ENCODE measurements at places on chromosomes 4 and X.

DNA sequence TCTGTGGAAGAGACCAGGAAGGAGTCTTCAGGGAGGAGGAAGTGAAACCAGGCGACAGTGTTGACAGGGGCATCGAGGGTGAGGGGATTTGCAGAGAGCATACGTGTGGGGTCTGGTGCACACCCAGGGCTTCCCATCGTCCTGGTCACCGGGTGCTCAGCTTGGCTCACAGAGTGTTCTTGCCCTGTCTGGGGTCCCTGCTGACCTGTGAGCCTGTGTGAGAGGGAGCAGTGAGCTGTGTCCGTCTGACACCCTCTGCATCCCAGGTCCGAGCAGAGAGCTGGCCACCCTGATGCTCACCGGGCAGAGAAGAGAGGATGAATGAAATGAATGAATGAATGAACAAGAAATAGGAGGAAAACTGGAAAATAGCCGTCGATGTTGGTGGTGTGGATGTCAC, 46.5 kb downstream of the CPZ start:
- DNase-seq: no peak

DNA sequence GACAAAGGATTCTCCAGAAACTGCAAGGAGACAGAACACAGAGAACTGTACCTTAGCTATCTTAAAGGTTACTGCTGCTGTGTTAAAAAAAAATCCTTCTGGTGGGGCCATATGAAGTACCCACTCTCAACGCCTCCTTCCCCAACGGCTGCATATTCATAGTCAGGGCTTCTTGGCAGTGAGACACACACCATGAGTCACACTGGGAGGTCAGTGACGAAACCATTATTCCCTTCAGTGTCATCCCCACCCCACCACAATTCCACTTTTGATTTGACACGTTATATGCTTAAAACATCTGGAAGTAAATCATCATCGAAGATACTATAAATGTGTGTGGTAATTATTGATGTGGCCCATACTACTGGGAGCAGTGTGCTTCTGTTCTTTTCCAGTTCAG, 271.5 kb downstream of the LDB2 start:
- no peak for DNase-seq

DNA sequence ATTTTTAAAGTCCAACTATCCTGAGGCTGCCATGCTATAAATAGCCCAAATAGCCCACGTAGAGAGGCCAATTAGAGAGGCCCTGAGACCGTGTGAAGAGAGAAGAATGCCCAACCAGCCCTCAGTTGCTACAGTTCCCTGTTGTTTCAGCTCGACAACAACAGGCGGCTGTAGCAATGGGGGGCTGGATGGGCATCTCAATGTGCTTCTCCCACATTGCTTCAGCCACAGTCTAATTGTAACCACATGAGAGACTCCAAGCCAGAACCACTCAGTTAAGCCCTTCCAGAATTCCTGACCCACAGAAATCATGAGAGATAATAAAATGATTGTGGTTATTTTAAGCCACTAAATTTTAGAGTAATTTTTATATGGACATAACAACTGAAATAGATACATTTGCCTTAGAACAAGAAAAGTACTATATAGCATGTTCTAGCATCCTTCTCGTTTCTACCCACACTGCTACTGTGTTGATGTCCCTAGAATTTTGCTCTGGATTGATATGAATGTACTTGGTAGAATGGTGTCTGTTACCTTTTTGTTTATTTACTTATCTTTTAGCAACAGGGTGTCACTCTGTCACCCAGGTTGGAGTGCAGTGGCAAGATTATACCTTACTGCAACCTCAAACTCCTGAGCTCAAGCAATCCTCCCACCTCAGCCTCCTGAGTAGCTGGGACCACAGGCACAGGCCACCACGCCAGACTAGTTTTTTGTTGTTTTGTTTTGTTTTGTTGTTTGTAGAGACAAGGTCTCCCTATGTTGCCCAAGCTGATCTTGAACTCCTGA, 436.4 kb downstream of the BCOR start:
- no peak for DNase-seq

- no peak for DNase-seq
Measured at GRCh38 chrX:106484233-106484632, 127.5 kb upstream of the RADX start.

GRCh38 chr4:4856071-4857000, 3.1 kb upstream of the MSX1 start:
- DNase-seq: no peak

DNA sequence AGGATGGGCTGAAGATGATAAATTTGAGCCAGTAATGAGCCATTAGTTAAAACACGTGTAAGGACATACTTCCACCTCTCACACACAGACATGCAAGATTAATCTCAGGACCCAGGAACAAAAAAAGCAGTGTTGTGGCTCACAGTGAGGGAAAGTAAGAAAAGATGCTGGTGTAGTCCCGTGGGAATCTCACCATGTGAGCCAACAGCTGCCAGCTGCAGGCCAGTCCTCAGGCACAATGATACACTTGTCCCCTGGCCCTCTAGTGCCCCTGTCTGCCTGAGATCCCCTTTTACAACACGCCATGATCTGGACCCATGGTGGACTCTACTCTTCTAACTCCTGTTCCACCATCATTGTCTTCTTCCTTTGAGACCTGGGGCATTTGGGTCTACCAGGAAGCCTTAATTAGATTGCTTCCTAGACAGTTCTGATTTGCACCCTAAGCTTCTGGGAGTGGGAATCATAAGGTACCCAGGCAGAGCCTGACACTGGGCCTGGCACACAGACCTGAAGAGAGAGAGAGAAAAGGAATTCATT, 194.7 kb downstream of the STIM2 start:
- DNase-seq: no peak

DNA sequence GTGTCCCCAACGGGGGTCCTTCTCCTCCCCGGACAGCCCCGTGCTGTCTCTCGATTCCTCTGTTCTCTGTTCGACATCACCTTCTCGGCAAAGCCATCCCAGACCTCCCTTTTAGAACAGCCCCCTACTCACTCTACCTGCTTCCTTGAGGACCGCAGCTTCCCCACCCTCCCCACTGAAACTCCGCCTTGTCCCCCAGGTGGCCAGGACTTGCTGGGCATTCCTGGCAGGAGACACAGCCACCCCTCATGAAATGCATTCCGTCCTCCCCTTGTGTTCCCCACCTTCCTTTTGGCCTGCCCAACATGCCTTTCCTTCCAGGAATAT, 34.8 kb upstream of the GPR78 start:
- DNase-seq: no peak

- DNase-seq: no peak
Measured at GRCh38 chr4:151760002-151760401, 805 bp downstream of the GATB start.

GRCh38 chr4:182828360-182829025, 88.7 kb downstream of the DCTD start:
- DNase-seq: no peak

DNA sequence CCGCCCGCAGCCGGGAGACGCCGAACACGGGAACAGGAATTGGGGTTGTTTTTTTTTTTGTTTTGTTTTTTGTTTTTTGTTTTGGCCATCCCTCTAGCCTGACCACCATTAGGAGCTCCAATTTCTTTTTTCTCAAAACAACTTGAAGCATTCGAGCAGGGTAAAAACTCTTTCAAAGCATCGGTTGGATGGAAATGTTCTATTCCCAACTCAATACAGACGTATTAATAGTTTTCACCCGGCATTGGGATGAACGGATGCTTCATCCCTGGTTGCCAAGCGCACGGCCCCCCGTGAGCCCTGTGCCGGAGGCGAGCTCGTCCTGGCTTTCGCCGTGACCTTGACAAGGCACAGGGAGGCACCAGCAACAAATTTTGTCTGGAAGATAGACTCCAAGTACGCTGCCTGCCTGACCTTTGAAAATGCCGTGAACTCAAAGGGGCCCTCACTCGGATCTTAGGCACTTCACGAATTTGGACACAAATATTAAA, 352 bp upstream of the MAP3K15 start:
- DNase-seq: no peak

GRCh38 chr4:77619408-77619807, 13.8 kb downstream of the CXCL13 start:
- DNase-seq: no peak

- no peak for DNase-seq
Measured at GRCh38 chr4:155745984-155746383, 12.8 kb upstream of the GUCY1B1 start.

- no peak for DNase-seq
Measured at GRCh38 chr4:681736-682451, 7.1 kb downstream of the SLC49A3 start.

GRCh38 chrX:11064851-11065600, 46.1 kb upstream of the HCCS start:
- no peak for DNase-seq

DNA sequence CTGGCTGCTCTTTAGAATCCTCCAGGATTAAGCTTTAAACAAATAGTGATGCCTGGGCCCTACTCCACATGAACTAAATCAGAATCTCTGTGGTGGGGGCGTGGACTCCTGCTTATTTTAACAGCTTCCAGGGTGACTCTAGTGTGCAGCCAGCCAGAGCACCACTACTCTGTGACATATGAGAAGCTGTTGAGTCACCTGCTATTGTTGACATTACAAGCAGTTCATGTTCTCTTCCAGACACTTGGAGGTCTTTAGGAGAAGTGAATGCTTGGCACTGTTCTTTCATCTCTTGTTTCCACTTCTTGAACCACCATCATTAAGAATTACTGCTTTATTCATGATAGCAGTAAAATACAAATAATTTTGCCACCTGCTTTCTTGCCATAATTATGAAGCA, 426 bp upstream of the C4orf51 start:
- DNase-seq: no peak

GRCh38 chrX:138191998-138192397, 519.5 kb downstream of the FGF13 start:
- DNase-seq: no peak

DNA sequence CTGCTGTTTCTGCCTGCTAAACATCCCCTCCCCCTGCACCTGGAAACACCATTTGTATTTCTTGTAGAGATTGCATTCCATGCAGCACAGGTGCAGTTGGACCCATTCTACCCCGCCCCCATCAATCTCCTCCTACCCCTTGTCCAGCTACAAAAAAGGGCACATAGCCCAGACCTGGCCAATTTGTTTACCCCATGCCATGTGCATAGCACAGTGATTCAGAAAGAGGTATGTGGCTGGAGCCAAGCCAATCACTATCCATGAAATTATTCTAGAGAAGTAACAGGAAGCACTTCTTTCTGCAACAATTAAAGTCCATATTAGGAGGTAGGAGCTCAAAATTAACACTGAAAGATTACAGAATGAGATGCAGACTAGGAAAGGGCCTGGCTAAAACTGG, 20.2 kb upstream of the TMEM184C start:
- no peak for DNase-seq

- DNase-seq: no peak
Measured at GRCh38 chr4:70749313-70749712, 27.5 kb downstream of the RUFY3 start.

- peak; percentile 64 for DNase-seq
Measured at GRCh38 chrX:46978341-46979291, 66.4 kb downstream of the JADE3 start.

DNA sequence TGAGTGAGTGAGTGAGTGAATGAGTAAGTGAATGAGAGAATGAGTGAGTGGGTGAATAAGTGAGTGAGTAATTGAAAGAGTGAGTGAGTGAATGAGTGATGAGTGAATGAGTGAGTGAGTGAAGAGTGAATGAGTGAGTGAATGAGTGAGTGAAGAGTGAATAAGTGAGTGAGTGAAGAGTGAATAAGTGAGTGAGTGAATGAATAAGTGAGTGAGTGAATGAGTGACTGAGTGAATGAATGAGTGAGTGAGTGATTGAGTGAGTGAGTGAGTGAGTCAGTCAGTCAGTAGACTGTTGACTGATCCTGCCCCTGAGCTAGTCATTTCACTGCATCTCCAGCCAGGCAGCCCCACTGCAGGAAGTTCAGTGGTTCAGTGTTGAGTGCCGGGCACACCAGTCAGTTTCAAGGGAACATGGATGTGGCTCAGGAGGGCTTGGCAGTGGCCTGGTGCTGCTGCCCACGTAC, 228.4 kb upstream of the PSAPL1 start:
- DNase-seq: no peak

- no peak for DNase-seq
Measured at GRCh38 chr4:5010984-5011383, 8.3 kb downstream of the CYTL1 start.

GRCh38 chr4:123896446-123897071, 500.0 kb downstream of the SPRY1 start:
- no peak for DNase-seq

DNA sequence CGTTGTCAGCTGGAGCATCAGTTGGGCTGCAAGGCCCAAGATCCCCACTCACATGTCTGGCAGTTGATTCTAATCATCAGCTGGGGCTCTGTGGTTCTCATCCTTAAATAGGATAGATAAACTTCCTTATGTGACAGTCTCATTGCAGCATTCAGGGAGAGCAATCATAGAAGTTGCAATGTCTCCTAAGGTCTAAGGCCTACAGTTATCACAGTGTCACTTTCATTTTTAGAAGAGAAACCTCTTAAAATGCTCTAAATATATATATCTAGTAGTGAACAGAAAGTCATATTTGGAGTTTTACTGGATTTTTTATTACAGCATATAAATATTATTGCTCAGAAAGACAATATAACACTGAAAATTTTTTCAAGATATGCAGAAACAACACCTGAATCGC, 226.0 kb upstream of the PPP1R2C start:
- DNase-seq: no peak

- DNase-seq: no peak
Measured at GRCh38 chrX:39905538-39905891, 192.2 kb downstream of the BCOR start.

GRCh38 chr4:5510504-5510903, 197.9 kb downstream of the EVC2 start:
- DNase-seq: no peak

DNA sequence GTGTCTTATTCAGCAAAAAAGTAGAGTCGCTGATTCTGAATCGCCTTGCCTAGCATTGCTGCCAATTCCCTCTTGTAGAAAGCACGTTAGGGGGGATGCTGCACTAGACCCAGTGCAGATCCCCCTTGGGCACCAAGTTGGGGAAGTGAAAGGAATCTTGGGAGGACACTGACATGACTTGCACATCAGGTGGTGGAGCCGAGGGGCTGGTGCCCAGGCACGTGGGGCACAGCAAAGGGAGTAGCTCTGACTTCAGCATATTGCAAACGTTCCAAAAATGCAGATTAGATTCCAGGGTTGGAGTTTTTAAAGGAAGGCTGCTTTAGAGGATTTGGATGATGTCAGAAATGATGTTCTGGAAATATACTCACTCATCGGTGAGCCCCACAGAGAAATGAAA, 47.4 kb upstream of the GPM6B start:
- no peak for DNase-seq

DNA sequence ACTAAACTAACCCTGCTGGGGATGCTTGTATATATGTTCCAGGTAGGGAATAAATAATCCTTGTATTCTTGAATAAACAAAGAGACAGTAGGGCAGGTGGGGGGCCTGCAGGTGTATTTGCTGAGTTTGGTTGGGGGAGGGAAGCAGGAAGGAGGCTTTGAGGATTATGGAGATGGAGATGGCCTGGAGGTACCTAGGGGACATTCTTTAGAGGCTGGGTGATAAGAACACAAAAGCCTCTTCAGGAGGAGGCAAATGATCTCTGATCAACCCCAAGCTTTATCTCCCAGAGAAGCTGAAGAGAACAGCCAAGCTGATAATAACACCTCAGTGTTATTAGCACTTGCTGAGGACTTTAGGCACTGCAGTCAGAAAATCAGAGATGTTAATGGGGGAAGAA, 187.7 kb downstream of the MGST2 start:
- no peak for DNase-seq

All from Panc1 (cell line).